Karpas-422 (cell line): ENCODE measurements at places on chromosomes 1 and 21.

GRCh38 chr1:170698301-170699275, 34.7 kb downstream of the PRRX1 start:
- DNase-seq = no peak

GRCh38 chr1:204928671-204929486, 58.2 kb downstream of the NFASC start:
- DNase-seq = no peak

DNA sequence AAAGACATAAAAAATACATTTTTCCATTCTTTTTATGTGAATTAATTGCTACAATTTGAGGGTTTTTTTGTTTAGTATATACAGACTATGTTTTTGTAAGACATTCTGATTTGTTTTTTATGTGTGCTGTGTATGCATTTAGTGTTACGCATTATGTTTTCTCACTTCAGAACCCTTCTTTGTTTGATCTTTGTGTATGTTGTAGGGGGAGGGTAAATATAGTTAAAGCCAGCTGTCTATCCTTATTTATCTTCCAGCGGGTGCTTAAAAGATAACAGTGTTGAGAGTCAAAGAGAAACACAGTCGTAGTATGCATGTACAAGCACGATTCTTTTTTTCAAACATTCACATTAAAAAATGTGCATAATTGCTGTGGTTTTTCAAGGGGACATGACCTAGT, 97.5 kb upstream of the KIAA1614 start:
- DNase-seq = no peak

DNA sequence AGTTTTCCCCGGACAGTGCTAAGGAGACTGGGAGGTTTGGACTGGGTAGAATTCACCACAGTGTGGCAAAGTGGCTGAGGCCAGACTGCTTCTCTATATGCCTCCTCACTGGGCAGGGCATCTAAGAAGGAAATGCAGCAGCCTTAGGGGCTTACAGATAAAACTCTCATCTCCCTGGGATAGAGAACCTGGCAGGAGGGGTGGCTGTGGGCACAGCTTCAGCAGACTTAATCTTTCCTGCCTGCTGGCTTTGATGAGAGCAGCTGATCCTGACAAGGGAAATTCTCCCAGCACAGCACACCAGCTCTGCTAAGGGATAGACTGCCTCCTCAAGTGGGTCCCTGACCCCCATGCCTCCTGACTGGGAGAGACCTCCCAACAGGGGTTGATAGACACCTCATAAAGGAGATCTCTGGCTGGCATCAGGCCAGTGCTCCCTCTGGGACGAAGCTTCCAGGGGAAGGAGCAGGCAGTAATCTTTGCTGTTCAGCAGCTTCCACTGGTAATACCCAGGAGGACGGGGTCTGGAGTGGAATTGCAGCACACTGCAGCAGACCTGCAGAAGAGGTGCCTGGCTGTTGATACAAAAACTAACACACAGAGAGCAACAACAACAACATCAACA, 25.2 kb downstream of the KIFAP3 start:
- no peak for DNase-seq

GRCh38 chr21:43981871-43982210, 30.3 kb upstream of the TRAPPC10 start:
- no peak for DNase-seq

DNA sequence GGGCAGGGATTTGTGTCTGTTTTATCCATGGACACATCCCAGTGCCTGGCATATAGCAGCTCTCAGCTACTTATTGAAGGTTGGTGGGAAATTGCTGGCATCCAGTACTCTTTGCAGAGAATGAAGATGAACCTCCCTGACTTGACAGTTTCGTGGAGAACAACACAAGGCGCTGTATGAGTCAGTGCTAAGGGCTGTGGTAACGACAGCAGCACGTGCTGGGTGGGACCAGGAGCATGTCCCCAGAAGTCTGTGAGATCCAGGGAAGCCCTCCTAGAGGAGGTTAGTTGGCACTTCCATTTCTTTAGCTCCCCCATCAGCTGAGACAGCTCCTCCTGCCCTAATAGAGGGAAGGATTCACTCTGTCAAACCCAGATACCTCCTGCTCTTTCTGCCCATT, 25.9 kb upstream of the IL19 start:
- DNase-seq = no peak

GRCh38 chr1:42137766-42138165, 15.4 kb upstream of the GUCA2B start:
- no peak for DNase-seq

DNA sequence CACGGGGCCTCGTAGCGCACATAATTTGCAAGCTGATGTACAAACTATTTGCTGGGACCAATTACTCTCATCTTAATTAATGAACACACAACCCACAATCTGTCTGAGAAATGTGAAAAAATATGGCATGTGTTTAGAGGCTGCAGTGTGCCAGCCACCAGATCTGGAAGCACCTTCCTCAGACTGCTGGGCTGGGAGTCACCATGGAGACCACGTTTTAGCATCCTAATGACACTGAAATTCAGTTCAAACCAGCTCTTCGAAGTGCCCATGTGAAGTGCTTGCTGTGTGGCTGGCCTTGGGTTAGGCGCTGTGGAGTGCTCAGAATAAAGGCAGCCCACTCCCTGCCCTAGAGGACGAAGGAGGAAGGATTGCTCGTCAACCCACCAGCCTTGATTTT, 482.4 kb downstream of the OMA1 start:
- no peak for DNase-seq

GRCh38 chr1:219812491-219813203, 115.7 kb downstream of the SLC30A10 start:
- peak; percentile 86 for DNase-seq

DNA sequence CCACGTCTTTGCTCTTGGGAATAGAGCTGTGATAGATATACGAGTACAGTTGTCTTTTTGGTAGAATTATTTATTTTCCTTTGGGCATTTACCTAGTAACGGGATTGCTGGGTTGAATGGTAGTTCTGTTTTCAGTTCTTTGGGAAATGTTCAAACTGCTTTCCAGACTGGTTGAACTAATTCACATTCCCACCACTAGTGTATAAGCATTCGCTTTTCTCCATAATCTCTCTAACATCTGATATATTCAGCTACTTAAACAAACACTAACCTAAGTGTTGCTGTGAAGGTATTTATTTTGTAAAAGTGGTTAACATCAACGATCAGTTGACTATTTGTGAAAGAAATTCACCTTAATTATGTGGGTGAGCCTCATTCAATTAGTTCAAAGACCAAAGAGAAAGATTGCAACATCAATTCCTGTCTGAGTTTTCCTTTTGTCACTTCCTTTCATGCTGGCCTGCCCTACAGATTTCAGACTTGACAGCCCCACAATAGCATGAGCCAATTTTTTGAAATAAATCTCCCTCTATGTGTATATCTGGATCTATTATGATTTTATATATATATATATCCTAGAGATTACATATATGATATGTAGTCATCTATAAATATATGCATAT, 26.7 kb upstream of the DUSP10 start:
- no peak for DNase-seq

GRCh38 chr1:14737561-14738094, 139.1 kb downstream of the KAZN start:
- no peak for DNase-seq

DNA sequence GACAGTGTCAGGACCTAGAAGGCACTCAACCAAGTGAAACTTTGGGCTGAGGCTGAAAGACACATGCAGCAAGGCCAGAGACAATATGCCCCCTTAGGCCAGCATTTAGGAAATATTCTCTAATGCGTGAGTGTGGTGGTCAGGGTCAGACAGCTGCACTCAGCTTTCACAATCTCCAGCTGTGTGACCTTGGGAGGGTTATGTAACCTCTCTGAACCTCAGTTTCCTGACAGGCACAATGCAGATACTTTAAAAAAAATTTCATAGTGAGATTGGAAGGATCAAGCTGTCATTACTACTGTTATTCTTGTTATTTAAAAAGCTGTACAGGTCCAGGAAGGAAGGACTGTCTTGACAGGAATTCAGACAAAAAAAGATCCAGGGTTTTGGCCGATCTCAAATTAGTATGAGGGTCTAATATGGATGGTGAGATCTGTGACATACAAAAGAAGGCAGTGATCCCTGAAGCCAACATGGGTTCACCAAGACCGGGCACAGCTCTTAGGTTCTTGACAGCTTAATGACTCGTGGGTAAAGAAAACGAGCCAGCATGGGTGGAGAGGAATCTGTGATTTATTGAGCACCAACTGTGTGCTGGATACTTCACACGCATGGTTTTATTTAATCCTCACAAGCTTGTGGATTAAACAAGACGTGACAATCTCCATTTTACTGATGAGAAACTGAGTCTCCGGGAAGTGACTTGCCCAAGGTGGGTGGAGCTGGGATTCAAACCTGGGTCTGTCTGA, 54.6 kb upstream of the POU3F1 start:
- DNase-seq = no peak

- DNase-seq = no peak
These were observed 689 bp upstream of the GPR137B start for GRCh38 chr1:236141447-236142252.

DNA sequence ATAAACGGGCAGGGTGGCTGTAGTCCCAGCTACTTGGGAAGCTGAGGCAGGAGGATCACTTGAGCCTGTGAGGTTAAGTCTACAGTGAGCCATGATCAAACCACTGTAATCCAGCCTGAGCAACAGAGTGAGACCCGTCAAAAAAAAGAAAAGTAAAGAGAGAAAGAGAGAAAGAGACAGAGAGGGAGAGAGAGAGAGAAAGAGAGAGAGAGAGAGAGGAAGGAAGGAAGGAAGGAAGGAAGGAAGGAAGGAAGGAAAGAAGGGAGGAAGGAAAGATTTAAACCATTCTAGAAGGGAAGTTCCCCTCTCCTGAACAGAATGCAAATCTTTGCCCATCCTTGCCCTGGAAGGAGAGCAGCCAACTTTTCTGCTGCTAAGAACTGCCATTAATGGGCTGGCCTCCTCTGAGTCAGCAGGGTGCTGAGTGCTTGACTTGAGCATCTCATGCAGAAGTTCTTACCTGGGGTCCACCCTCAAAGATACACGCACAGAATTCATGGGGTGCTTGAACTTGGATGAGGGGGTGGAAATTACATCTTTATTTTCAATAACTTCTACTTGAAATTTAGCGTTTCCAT, 24.5 kb upstream of the TARDBP start:
- no peak for DNase-seq

- no peak for DNase-seq
These were observed 18.0 kb downstream of the LSS start for GRCh38 chr21:46210378-46211136.

DNA sequence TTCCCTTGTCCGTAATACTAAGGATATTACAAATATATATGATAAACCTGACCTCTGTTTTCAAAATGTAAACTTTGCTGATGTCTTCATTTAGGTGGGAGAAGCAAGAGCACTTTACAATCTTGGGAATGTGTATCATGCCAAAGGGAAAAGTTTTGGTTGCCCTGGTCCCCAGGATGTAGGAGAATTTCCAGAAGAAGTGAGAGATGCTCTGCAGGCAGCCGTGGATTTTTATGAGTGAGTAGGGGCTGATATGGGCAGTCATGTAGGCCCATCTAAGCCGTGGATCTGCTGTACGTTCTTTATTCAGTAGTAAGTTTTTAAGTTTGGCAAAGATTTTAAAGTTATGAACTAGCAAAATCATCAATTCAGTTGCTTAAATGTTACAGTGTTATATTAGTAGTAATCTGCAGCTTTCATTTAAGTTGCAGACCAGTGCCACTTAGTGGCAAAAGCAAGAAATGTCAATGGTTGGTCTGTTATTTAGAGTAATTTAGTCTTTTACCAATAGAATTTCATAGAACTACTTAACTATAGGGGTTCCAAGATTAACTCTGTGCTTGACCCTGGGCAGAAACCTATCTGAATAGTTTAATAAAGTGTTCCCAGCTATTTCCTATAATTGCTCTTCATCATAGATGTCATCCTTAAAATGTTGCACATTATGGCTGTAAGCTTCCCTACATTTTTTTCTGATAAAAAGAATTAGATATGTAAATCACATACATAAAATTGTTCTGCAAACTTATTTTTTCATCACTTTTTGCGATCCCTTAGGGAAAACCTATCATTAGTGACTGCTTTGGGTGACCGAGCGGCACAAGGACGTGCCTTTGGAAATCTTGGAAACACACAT, 21.3 kb downstream of the GPSM2 start:
- peak; percentile 85 for DNase-seq

- DNase-seq = peak; percentile 82
These were observed 2.1 kb downstream of the SH3BGRL3 start for GRCh38 chr1:26281971-26282370.

- DNase-seq = no peak
These were observed 94.4 kb downstream of the BARHL2 start for GRCh38 chr1:90622666-90623065.

GRCh38 chr1:118649369-118650106, 338.6 kb downstream of the TBX15 start:
- no peak for DNase-seq

DNA sequence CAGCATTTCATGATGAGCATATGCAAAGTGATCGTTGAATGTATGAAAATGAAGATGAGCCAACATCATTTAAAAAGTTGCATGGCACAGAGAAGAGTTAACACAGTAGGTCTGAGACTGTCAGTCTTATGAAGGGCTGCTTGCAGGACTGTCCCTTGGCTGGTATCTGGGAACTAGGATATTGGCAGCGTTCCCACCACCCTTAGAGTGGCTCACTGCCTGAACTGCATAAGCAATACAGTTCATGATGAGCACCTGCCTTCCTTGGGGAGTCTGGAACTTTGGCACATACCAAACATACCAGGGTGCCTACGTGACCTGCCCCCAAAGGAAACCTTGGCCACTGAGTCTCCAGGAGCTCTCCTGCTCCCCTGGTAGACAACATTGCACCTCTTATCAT, 161.8 kb downstream of the DSCAM start:
- DNase-seq = no peak

DNA sequence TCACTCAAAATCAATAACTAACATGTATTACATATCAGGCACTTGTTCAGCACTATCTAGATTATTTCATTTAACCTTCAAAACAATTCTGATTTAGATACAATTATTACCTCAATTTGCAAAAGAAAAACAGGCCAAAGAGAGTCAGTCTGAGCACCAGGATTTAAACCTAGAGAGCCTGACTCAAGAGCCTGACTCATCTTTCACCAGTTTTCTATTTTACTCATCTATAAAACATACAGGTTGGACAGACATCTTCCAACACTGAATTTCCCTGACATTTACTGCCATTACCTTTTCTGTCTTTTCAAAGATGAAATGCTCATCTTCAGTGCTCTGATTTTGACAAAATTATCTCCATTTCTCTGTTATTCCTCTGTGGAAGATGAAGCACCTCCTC, 116.5 kb downstream of the MRPL39 start:
- DNase-seq = no peak

DNA sequence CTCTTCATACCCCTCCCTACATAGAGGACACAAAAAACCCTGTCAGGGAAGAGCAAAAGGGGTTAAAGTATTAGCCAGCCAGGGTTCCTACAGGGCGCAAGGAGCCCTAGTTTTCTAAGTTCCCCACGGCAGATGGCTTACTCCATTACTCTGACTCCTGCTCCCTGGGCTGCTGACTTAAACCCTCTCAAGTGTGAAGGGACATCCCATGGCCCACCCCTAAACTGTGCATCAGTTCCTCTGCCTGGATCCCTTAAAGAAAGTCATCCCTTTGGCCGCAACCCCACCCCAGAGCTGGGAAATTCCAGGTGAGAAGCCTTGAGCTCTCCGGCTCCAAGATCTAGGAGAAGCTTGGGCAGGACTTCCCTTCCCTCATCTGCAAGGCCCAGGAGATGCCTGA, 236.0 kb downstream of the TOMM20 start:
- DNase-seq = no peak
